T-helper 22 cell (primary cell): ENCODE measurements at places on chromosomes 16 and 17.

GRCh38 chr16:13883276-13883675 is 36.7 kb upstream of the ERCC4 start:
- DNase-seq, result no peak

DNA sequence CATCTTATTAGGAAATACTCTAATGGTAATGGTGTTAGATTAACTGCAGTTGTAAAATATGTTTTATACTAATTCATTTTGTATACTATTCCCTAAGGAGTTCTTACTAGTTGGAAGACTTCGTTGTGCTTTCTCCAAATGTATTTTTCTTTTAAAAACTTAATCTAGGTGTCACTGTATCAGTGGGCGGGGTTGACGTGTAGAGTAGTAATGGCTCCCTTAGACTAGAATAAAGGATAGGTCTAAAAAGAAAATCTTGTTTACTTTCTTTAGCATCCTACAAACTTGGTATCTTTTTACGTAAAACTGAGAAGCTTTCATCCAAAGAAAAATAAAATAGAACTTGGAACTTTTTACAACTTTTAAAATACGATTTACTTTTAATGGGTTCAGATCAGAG is 55.0 kb upstream of the MRC2 start:
- DNase-seq, result no peak

GRCh38 chr16:16063683-16064082 is 114.3 kb downstream of the ABCC1 start:
- no peak for DNase-seq

GRCh38 chr17:77822302-77823030 is 136.0 kb upstream of the TNRC6C start:
- DNase-seq, result no peak
